ENCODE measurements at places on chromosomes 6 and 20.
A peak's percentile ranks its signal among the peaks of the same experiment; 100 is the strongest.

GRCh38 chr20:25051386-25052155 is 6.4 kb downstream of the ACSS1 start:
- DNase-seq = no peak

- no peak for DNase-seq
These were observed 84.6 kb upstream of the ZNF322 start for GRCh38 chr6:26743941-26744699.

GRCh38 chr6:165227644-165228329 is 81.6 kb downstream of the C6orf118 start:
- DNase-seq = no peak

- no peak for DNase-seq
These were observed 27.0 kb downstream of the IL17A start for GRCh38 chr6:52213127-52213526.

GRCh38 chr6:134894800-134895199 is 55.1 kb downstream of the ALDH8A1 start:
- no peak for DNase-seq

GRCh38 chr6:116099036-116099435 is 1.6 kb upstream of the NT5DC1 start:
- no peak for DNase-seq

DNA sequence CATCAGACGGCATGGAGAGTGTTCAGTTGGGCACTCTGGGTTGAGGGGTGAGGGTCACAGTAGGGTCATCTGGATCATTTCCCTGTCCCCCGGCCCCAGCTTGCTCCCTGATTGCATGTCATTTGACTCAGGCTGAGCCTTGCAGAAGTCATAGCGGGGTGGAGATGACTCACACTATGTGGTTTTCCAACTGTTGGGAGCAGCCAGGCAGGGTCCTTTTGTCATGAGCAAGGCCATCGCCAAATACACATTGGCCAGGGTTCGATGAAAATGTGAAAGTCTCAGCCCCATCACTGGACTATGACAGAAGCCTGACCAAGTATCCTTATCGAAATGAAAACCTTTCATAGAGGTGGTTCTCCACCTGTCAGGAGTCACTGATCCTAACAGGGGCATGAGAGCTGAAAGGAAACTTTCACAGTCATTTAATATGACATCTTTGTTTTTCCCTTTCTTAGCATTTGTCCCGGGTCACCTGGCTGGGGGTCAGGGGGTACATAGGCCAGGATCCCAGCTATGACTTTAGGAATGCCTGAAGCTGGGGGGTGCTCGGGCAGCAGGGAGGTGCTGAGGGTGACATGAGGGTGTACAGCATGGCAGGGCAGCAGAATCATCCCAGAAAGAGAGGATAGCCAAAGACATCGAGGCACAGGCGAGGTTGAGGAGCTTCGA is 70.2 kb upstream of the CD93 start:
- DNase-seq = peak; percentile 38

DNA sequence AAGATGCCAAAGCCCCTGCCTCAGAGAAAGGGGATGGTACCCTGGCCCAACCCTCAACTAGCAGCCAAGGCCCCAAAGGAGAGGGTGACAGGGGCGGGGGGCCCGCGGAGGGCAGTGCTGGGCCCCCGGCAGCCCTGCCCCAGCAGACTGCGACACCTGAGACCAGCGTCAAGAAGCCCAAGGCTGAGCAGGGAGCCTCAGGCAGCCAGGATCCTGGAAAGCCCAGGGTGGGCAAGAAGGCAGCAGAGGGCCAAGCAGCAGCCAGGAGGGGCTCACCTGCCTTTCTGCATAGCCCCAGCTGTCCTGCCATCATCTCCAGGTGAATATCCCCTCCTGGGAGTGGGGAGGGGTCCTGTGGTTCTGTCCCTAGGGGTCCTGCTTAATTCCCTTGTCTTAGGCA is 1.1 kb downstream of the MYLK2 start:
- DNase-seq = no peak

DNA sequence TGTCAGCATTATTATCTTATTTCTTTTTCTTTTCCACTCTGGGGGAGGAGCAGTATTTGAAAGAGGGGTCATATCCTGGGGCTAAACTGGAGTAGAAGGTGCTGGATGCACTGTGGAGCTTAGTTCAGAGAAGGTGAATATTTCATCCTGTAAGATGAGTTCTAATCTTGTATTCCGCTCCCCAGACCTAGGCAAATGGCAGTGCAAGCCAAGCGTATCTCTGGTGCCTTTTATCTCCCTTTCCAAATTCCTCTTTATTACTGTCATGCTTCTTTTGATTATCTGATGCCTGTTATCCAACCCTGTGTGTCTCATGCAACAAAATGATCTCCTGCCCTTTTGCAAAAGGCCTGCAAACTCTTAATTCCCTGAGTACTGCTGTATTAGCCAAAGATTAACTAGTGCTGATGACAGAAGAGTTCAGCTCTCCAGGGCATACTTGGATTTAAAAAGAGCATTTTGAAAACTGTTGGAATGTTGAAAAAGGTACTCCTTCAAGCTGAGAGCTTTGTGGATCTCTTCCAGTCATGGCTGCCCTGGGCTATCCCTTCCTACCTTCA is 138.0 kb downstream of the CARMIL1 start:
- DNase-seq = no peak

DNA sequence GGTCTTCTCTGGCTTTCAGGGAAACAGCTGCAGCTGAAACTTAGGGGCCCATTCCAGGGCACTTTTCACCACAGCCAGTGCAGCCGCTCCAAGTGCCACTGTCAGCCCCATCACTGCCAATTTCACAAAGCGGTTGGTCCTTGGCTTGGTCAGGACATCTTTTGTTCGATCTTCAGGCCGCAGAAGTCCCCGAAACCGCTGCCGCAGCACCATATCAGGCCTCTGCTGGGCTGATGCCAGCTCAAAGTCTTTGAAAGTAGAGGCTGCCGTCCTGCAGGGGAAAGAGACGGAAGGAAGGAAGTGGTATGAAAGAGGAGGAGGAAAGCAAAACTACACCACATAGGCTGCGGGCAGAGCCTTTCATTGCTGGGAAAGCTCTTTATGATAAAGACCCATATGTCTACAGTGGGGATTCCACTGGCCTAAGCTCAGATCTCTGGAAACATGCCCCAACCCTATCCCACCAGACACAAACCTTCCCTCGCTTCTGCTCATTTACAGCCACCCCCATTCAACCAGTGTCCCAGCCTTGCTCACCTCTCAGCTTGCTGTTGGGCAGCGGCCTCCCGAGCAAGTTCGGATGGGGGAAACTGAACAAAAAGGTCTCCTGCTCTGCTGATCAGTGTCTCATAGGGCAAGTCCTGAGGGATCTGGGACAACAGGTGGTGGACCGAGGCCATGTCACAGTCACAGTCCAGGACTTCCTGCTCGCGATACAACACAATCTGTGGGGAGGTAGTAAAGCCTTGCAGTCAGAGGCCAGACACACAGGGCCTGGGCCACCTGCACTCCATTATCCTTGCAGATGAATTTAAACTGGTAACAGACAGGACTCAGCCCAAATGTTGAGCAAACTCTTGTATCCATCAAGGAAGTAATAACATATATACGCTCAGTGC is 23.5 kb downstream of the TBC1D20 start:
- no peak for DNase-seq

- no peak for DNase-seq
These were observed 194.7 kb upstream of the MCHR2 start for GRCh38 chr6:100188754-100189153.

DNA sequence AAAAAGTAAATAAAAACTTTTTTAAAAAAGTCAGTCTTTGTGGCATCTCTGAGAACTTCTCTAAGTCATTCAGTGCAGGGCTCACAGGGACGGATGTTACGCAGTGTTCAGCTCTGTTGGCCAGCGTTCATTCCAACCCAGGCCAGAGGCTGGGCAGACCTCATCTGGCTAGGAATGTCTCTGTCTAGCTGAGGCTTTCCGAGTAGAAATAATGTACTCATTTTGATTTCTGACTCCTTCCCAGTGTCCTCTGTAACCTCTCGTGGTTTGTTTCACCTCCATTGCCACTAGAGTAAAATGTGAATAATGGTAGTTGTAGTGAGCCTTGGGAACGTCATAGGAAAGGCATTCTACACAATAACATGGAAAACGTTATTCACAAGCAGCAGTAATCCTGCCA is 135.1 kb downstream of the TMEM242 start:
- DNase-seq = no peak

GRCh38 chr6:142784344-142784743 is 160.6 kb downstream of the HIVEP2 start:
- DNase-seq = no peak

GRCh38 chr6:93447874-93448273 is 28.5 kb upstream of the EPHA7 start:
- DNase-seq = no peak

DNA sequence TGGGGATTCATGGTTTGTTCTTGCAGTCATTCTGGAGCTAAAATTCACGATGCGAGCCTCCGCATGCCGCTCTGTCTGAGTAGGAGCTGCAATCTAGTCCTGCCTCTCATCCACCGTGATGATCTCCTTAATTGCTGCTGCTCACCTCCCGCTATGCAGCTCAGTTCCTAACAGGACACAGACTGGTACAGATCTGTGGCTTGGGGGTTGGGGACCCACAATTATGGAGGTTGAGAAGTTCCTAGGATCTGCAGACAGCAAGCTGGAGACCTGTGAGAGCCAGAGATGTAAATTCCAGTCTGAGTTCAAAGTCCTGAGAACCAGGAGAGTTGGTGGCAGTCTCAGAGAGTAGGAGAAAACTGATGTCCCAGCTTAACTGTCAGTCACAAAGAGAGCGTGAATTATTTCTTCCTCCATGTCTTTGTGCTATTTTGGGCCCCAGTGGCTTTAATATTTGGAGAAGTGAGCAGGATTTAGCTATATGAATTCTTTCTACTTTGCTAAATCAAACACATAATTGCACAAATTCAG is 378.7 kb upstream of the MAN1A1 start:
- DNase-seq = no peak

DNA sequence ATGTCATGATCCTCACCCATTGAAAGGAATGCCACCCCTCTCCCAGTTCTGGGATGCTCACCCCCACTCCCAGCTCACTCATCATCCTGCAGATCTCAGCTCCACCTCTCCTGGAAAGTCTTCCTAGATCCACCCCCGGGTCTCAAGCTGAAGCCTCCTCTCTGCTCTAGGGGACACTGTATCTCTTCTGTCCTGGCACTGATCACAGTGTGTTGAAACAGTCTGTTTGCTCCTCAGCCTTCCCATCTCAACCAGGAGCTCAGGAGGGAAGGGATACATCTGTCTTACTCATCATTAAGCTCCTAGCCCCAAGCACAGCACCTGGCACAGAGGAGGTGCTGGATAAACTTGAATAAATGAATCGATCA is 80.1 kb downstream of the MRPL14 start:
- DNase-seq = no peak

GRCh38 chr20:57991211-57991881 is 237.1 kb downstream of the ANKRD60 start:
- DNase-seq = peak; percentile 88

GRCh38 chr6:36913082-36913481 is 27.3 kb downstream of the C6orf89 start:
- no peak for DNase-seq

GRCh38 chr6:95321126-95321525 is 256.2 kb upstream of the MANEA start:
- DNase-seq = no peak

GRCh38 chr20:35975576-35976373 is 7.4 kb downstream of the CNBD2 start:
- no peak for DNase-seq

- DNase-seq = no peak
These were observed 526.1 kb upstream of the MARCKS start for GRCh38 chr6:113331021-113331420.

DNA sequence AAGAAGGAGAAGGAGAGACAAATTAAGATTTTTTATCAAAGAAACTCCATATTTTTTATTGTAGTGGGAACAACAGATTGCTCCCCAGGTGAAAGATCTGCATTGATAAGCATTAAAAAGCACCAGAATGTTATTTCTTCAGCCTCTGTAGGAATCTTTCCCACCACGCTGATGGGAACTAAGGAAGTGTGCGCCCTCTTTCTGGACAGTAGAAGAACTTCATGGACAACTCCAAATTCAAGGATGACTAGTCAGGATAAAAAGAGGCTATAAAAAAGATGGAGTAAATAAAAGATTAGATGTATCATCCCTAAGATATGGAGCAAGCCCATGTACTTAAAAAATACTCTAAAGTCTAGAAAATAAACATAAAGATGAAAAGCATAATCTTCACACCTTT is 45.8 kb upstream of the PAK5 start:
- no peak for DNase-seq

GRCh38 chr6:25038999-25039398 is 103.2 kb upstream of the RIPOR2 start:
- DNase-seq = no peak

- DNase-seq = no peak
These were observed 2.4 kb downstream of the GMEB2 start for GRCh38 chr20:63624486-63624885.

DNA sequence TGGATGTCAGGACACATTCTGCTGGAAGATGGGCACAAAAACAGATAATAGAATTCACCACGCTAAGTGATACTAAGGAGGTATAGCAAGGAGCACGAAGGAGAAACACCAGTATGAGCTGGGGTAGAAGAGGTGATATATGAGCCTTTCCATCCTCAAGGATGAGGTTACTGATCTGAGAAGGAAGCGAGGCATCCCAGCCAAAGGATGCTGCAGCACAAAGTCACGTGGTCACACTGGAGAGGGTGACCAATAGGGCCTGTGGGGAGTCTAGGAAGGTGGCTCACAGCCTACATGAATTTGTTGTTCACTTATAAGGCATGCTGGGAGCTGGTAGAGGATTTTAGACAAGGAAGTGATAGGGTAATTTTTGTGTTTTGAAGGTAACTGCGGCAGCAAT is 1.4 kb downstream of the GINS1 start:
- DNase-seq = no peak

DNA sequence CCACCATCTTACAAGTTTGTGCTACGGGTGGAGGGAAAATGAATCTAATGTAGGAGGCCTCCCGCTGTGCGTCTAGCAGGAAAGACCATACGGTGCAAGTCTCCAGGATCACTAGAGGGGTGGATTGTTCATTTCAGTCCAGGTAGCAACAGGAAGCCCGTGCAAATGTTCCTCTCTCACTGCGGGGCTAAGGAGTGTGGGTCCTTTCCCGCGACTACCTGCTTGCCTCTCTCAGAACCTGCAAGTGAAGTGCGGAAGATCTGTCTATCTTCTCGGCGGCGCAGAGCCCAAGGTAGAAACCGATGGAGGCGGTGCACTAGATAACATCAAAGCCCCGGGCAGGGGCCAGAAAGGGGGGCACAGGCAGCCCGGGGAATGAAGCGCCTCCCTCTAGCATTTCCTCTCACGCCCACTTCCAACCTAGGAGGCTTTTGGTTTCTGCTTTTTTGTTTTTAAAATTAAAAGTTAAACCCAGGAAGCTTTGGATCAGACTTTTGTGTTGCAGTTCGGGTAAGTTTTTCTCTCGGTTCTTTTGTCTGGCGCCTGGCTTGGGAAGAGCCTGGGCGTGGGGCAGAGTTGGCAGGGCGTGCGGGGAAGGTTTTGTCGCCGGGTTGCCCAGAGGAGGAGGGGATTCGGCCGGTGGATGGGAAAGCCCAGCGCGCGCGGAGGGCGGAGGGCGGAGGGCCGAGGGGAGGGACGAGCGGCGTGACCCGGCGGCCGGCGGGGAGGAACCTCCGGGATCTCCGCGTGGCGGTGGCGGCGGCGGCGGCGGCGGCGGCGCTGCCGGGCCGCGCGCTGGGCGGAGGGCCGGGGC is 3.5 kb upstream of the HIVEP1 start:
- DNase-seq = peak; percentile 27
